ENCODE measurements at places on chromosomes 5 and 9.

- DNase-seq, result no peak
Observed at GRCh38 chr5:172175263-172175719, 12.7 kb downstream of the STK10 start.

DNA sequence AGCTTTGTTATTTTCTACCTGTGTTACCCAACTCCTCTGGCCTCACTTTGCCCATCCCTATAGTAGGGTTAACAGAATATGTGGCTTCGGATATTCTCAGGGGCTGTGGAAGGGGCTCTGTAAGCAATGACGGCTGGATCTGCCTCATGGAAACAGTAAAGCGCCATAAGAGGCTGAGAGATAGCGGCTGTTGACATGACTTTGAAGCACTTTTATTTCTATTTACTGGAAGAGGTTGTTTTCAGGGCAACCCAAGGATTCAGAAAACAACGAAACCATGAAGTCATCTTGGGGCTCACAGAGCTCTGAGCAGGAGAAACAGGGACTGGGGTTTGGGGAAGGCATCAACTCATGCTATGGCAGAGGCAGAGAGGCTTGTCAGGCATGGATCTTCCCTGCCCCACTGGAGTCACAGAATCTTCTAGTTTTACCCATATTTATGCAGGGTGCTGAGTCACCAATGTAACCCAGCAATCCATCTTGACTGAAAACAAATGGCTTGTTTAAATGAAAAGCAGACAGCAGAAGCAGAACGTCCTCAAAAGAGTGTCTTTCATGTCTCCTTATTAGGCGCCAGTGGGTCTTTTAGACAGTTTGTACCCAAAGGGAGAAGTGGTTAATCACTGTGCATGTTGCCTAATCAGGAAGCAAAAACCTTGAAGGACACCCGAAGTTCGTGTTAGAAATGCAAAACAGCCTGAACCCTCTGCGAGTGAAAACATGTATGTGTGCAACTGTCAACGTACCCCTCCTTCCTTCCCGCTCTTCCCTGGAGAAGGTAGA lies 113.0 kb downstream of the COL23A1 start:
- peak; percentile 8 for DNase-seq

- no peak for DNase-seq
Observed at GRCh38 chr9:90002397-90003271, 397.8 kb downstream of the GADD45G start.

DNA sequence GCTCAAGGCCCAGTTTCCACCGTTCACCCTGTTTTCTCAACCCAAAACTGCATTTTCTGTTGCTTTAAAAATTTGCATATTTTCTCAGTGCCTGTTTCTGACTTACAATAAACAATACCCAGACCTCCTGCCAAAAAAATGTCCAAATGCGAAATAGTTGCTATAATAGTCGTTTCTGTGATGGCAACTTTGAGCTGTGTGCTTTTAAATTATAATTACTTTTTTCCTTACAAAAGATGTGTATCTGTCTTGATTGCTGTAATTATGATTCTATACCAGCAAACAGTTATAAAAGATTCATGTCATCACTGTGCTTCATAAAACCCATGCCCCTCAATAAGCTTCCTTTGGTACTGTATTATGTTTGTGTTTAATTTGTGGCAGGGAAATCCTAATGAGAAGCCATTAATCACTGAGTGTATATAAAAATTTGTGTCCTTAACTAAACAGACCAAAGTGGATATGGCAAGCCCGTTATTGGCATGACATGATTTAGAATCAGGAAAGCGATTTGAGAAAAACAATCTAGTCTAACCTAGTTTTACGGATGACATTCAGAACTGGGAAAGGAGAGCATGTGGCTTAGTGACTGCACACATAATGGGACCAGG lies 5.4 kb upstream of the SLC1A3 start:
- DNase-seq, result no peak

- DNase-seq, result peak; percentile 58
Observed at GRCh38 chr9:99103901-99104458, 933 bp upstream of the TGFBR1 start.

- DNase-seq, result no peak
Observed at GRCh38 chr9:68672215-68672614, 32.8 kb upstream of the PIP5K1B start.

DNA sequence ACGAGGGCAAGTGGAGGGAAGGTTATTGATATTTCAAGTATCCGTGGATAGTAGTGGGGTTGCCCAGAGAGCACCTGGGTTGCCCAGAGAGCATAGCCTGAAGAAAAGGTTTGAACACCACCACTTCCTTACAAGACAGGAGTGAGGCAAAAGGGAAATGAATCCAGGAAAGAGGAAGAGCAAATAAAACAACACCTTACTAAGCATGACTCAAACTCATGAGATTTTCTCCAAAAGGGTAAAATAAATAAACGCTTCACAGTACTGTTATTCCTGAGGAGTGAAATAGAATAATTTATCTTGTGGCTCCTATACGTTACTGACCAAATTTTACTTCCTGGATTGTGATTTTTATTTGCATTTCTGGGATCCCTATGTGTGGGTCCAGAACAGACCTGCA lies 65.2 kb upstream of the PTPRD start:
- no peak for DNase-seq

GRCh38 chr9:116372081-116372673 lies 218.6 kb downstream of the PAPPA start:
- DNase-seq, result no peak

DNA sequence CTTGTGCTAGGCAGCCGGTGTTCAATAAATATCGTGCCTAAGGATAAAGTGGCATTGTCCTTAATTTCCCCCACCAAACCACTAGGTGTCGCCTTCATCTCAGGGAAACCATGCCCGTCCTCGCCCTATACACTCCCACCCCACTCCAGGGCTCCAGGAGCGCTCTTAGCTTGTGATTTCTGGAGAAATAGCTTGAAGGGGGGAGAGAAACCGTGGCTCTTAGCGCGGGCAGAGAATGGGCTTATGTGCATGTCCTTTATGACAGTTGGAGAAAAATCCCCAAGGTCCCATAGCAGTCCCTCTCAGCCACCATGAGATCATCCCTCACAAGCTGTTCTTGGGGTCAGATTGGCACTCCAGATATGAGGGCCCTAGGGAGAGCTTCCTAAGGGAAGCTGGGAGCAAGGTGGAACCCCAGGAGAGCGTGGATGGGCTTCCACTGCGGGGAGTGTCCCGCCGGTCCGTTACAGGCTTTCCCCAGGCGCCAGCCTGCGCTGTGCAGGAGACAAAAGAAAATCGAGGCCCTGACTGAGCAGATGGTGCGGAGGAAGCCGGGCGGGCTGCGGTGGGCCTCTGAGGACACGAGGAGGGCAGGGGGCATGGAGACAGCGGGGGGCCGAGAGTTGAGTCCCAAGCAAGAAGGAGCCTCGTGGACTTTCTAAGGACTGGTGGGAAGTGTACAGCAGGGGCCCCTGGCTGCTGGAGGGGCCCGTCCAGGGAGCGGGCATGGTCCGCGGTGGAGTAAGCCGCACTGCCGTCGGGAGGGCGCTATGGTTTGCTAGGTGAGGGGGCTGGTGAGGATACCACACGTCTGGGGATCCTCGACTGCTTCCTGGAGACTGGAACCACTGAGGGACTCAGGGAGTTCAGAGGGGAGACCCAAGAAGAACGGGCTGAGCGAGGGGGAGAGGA lies 750 bp upstream of the NPR2 start:
- DNase-seq, result peak; percentile 87

- no peak for DNase-seq
Observed at GRCh38 chr5:110752953-110753352, 14.1 kb downstream of the SLC25A46 start.

DNA sequence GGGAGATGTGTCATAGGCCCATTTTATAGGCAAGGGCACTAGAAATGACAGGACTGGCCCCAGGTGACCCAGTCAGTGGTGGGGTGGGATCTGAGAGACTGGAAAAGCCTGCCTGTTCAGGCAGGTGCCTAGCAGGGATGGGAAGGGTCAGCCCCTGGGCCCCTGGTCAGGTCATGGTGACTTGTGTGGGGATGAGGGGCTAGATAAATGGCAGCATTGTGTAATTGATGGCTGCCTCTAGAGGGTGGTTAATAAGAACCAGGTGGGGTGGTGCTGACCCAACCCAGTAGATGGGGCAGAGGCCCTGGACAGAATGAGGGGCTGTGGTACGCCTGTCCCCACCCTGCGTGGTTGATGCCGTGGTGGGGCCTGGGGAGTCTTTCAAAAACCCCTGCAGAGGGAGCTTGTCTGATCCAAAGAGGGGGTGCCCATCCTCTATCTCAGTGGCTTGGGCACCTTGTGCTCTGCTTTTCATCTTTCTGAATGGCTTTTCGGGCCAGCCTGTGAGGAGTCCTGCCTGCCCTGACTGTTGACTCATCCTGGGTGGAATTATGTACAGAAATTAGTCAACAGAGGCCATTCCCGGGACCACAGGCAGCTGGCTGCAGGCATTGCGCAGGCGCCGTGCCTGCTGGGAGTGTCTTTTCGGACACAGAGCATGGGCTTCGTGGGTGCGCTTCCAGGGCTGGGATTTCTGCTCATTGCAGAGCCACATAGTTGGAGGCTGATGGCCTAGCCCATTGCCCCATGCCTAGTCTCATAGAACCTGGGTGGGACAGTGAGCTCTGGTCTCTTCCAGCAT lies 93.6 kb upstream of the PITX1 start:
- DNase-seq, result peak; percentile 88

DNA sequence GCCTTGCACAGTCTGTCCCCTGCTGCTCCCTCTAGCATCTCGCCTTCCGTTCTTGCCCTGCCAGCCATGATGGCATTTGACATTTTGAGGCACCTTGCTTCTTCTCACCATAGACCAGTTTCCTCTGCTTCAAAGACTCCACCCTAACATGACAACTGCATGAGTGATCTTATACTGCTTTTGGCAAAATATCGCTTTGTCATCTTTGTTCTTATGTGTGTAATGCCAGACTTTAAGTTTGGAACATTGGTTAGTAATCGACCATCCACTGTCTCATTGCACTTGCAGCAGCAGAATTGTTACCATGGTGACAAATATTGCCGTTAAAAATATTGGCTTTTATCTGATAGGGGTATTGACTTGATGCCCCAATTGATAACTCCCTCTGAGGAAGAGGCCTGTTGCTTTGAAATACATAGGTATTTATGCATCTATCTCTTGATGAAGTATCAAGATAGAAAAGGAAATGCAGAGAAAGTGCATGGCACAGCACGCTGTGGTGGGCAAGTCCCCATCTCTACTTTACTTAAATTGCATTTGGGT lies 6.8 kb downstream of the GARIN3 start:
- DNase-seq, result peak; percentile 79

DNA sequence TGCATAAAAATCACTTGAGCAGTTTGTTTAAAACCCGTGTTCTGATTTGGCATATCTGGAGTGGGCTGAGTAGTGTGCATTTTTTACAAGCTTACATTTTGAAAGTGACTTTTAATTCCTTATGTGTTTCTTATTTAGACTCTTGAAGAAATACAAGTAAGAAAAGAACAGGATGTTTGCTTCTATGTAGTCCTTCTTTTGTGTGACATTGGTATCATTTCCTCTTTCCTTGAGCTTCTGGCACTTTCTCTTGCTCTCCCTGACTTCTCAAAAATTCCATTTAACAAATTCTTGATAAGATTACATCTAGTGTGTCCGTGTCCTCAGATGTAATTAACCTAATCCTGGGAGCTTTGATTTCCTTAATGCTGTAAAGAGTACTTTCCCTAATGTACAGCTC lies 12.5 kb downstream of the GARNL3 start:
- DNase-seq, result no peak

DNA sequence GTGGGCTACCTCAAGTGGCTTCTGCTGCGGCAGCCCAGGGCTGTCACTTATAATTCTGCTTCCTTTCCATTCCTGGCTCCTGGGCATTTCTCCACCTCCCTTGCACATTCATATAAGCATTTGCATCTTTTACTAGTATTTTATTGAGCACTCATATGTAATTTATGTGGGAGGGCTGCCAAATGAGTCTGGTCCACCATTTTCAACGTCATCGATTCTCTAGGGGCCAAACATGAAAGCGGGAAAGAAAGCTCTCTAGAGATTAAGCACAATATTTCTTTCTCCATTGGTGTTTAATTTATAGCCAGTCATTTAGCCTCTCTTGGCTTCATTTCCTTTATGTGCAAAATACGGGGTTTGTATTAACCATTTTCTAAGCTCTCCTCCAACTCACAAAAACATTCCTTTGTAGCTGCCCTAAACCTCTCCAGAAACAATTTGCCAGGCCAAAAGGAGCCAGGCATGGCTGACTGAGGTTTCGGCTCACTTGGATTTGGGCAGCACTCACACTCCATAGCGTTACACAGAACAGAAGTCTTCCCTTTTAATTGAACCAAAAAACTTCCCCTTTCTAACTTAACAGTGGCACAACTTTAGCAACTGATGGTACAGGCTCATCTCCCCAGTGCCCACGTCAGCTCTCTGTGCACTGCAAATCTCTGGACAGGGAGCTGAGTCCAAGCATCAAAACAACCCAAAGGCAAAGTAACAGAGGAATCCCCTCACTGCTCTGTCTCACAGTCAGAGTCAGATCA lies 183.5 kb downstream of the ROR2 start:
- no peak for DNase-seq

DNA sequence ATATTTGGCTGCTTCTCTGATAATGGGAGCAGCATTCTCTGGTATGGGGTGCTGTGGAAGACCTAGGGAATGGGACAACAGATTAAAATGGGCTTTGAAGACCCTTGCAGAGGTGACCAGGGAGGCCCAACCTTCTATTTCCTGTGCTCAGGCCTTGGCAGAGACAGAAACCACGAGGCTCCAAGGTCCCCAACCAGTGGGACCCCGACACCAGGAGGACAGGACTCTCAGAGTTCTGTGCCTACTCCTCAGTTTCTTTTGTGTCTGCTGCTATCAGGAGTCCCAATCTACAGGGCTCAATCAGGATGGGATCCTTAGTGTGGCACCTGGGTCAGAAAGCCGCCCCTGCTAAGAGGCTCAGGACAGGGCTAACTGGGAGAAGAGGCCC lies 29.3 kb downstream of the CSF2 start:
- no peak for DNase-seq

- DNase-seq, result no peak
Observed at GRCh38 chr9:98024702-98025101, 31.8 kb upstream of the NANS start.

- DNase-seq, result no peak
Observed at GRCh38 chr9:93976973-93977372, 21.8 kb upstream of the BARX1 start.

- DNase-seq, result peak; percentile 82
Observed at GRCh38 chr9:99000476-99001395, 57.0 kb downstream of the COL15A1 start.

- DNase-seq, result no peak
Observed at GRCh38 chr5:36530215-36530614, 76.2 kb upstream of the SLC1A3 start.

DNA sequence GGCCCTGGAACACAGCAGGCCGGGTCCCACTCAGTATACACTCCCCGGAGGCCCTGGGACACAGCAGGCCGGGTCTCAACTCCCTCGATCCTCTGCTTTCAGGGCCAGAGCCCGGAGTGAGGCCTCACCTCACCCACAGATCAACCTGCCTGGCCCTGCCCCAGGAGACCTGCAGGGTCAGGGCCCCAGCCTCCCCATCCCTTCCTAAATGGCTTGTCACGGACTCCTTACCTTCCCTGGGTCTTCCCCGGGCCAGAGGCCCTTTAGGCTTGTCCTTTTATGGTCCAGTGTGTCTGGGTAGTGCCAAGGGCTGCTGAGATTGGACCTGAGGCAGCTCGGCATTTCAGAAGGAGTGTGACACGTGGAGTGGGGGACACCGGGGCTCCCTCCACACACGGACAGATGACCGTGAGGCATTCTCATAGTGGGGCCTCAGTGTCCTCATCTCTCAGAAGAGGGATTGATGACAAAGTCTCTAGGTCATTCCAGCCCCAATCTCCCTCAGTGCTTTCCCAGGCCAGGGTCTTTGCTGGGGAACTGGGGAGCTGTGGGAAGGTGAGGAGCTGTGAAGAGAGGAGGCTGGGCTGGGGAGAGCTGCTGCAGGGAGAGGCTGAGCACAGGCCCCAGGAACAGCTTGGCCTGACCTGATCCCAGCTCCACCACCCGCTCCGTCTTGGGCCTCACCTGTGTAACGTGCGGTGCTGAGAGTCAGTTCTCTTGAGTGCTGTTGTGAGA lies 18.0 kb upstream of the PLEKHG4B start:
- DNase-seq, result no peak

Data from trophoblast cell (in vitro differentiated cells and primary cell).